BJ (cell line): ENCODE measurements at places on chromosomes 4 and X. TPM values are rescaled to one million over a fixed set of nuclear protein-coding genes. Genes with fewer than 3 reads are reported as not detected.

- no peak for DNase-seq
These were observed 81.8 kb upstream of the RBPJ start for GRCh38 chr4:26238778-26239679.

- DNase-seq = no peak
These were observed 5.8 kb downstream of the AFAP1 start for GRCh38 chr4:7933651-7934510.

- no peak for DNase-seq
These were observed 187.5 kb upstream of the ANKRD50 start for GRCh38 chr4:124899997-124900396.

Gene ARL9
- polyA plus RNA-seq = 0.23 and 0.29 TPM in 2 replicates

Gene VGLL1
- polyA plus RNA-seq = not detected in 2 replicates

- DNase-seq = no peak
These were observed 68.1 kb downstream of the SORBS2 start for GRCh38 chr4:185743722-185744487.

GRCh38 chr4:107133965-107134653, 98.0 kb upstream of the DKK2 start:
- no peak for DNase-seq

- no peak for DNase-seq
These were observed 33.5 kb upstream of the ASMTL start for GRCh38 chrX:1486177-1486576.

DNA sequence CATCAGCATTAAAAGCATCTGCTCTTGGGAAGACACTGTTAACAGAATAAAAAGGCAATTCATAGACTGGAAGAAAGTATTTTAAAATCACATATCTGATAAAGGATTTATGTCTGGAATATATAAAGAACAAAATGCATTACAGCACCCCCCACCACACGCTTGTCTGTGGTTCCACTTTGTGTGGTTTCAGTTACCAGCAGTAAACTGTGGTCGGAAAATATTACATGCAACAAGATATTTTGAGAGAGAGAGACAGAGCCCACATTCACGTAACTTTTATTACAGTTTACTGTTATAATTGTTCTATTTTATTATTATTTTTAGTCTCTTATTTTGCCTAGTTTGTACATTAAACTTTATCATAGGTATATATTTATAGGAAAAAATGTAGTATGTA, 21.2 kb upstream of the PDE6B start:
- no peak for DNase-seq

DNA sequence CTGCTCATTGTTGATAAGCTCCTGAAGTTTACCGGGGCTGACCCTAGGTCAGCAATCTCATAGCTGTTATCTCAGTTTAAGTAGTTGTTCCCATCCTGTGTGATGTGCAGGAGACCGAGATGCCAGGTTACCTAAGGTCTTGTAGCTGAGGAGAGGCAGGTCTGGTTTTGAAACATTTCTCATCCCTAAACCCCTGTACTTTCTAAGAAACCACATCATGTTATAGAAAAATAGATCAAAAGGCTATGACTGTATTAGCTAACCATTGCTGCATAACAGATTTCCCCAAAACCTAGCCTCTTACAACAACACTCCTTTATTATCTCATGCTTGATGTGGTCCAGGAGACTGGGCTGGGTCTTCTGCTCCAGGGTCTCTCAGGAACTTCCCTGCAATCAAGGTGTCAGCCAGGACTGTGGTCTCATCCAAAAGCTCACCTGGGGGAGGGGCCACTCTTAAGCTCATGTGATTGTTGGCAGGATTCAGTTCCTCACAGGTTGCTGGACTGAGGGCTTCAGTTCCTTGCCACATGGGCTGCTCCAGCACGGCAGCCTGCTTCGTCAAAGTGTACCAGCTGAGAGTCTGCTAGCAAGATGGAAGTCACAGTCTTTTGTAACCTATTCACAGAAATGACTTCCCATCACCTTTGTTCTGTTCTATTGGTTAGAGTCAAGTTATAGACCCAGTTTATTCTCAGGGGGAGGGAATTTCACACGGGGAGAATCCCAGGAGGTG, 60.9 kb upstream of the CLCN4 start:
- no peak for DNase-seq

DNA sequence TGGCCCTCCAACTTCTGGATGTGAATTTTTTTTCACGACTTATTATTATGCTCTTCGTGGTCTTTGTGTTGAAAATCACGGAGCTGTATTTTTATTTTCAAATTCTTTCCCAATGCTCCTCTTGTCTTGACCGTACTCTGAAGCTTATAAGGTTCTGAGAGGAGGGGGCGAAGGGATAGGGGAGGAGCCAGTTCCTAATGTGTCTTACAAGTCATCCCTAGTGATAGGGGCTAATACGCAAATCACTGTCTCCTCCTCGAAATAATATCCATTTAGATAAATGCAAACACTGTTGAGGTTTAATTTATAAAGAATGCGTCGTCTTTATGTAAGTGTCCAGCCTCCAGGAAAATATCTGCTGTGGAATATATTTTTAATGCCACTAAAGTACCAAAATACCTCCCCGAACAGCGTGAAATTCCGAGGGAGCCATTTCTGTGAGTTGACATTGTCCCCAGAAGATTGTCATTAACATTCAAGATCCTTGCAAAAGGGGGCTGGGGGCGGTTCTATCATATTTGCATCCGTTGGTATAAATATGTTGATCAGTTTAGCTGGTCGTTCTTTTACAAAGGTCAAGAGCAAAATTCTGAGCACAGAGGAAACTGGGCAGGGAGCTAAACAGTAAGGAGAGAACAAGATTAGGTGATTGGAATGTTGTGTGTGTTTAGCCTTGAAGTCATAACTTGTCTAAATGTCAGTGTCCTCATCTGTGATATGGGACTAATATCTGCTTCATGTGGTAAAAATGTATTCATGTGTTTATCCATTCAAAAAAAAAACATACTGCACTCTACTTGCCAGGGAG, 3.7 kb upstream of the FAT1 start:
- DNase-seq = no peak

Gene FAM184B
- 0.01 and 0.02 TPM in 2 replicates for polyA plus RNA-seq

GRCh38 chr4:385934-386707, 48.5 kb downstream of the ZNF141 start:
- no peak for DNase-seq

DNA sequence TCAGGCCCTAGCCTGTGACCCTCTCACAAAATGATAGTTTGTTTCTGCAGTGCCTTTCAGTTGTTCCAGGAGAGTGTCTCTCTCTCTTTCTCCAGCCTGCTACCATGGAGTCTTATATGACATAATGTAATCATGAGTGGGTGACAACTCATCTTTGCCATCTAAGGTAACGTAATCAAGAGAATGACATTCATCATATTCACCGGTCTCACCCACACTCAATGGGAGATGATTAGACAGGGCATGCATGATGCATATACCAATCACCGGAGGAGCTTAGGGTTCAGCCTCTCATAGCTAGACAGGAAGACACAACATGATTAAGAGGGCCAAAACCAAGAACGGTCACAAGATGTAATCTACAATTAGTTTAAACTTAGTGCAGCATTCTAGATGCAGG, 97.1 kb upstream of the FAM9B start:
- no peak for DNase-seq

DNA sequence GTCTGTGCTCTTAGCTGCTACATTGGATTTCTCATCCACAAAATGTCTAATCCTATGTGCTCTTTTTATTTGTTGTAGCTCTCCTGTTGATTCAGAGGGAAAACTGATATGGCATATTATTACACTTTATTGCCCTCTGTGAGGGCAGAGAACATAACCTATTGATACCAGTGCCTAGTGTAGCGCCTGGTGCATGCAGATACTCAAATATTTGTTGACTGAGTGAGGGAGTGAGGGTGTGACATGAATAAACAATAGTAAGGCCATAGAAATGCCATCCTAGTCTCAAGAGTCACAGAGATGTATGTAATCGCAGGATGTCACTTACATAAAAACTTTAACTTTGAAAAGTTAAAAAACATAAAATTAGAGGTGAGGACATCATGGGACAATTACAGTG, 159.1 kb downstream of the SHROOM3 start:
- no peak for DNase-seq

GRCh38 chr4:1177274-1178141, 5.1 kb upstream of the SPON2 start:
- DNase-seq = no peak

- no peak for DNase-seq
These were observed 499.3 kb downstream of the EPHA5 start for GRCh38 chr4:65170768-65171514.

Gene TLR7
- polyA plus RNA-seq = not detected in 2 replicates

Gene UCP1
- polyA plus RNA-seq = not detected in 2 replicates

DNA sequence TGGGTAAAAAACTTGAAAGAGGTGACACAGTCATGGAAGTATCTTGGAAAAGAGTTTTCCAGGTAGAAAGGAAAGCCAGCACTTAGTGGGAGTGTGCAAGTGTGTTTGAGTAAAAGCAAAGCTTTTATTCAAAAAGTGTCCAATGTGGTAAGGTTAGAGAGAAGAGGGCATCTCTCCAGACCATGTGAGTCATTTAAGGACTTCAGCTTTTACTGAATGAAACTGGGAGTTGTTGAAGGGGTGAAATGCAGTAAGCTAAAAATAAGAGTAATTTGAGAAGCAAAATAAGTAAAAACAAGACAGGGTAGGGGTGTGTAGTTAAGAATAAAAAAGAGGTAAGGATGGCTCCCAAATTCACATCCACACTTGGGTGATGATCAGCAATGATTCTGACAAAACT, 238.9 kb downstream of the SLC7A11 start:
- no peak for DNase-seq

GRCh38 chr4:89419111-89419695, 111.6 kb upstream of the GPRIN3 start:
- no peak for DNase-seq

- DNase-seq = no peak
These were observed 17.8 kb downstream of the FRMPD3 start for GRCh38 chrX:107467271-107467670.

DNA sequence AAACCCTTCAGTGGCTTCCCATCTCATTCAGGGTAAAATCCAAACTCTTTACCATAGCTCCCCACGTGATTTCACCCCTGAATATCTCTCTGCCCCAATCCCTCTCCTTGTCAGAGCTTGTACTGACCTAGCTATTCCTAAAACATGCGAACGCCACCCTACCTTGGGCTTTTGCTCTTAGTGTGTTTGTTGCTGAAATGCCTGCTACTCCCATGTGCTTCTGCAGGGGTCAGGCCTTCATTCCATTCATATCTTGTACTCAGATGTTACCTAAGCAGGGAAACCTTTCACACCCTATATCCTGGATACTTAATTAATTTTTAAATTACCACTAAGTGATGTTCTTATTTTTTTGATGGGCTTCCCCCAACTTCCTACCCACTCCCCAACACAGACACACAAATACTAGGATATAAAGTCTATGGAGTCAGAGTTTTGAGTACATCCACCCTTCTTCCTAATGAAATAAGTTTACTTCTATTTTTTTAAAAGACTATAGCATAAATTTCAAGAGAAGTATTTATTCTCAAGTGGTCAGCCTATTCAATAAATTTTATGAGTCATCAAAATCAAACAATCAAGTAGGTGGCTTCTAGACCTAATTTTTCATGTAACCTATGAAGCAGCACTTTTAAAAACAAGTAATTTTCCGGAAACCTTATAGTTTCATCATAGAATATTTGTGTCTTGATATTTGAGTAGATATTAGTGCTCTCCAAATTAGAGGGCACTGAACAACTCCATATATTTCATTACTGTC, 189.4 kb downstream of the RAPGEF2 start:
- DNase-seq = no peak

DNA sequence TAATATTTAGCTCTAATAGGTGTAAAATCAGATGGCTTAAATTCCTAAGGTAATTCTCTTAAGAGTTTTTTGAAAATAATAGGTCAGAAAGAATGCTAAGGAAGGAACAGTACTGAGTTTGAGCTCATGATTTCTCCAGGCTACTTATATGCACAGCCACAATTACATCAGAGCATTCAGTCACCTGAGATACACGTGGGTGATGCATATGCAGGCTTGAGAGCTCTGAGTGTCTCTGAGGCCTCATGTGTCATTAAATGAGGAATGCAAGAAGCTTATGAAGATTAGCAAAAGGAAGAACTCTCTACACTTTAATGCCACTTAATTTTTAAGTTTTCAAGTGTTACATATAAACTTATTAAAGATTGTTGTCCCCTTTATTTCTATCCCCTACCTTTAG, 124.0 kb upstream of the STIM2 start:
- no peak for DNase-seq

GRCh38 chr4:38794051-38794450, 10.5 kb downstream of the TLR1 start:
- no peak for DNase-seq

Gene DUX4
- polyA plus RNA-seq = not detected in 2 replicates

GRCh38 chr4:88582493-88582892, 9.8 kb upstream of the HERC3 start:
- DNase-seq = no peak
